ENCODE measurements at places on chromosomes 11 and 22.

DNA sequence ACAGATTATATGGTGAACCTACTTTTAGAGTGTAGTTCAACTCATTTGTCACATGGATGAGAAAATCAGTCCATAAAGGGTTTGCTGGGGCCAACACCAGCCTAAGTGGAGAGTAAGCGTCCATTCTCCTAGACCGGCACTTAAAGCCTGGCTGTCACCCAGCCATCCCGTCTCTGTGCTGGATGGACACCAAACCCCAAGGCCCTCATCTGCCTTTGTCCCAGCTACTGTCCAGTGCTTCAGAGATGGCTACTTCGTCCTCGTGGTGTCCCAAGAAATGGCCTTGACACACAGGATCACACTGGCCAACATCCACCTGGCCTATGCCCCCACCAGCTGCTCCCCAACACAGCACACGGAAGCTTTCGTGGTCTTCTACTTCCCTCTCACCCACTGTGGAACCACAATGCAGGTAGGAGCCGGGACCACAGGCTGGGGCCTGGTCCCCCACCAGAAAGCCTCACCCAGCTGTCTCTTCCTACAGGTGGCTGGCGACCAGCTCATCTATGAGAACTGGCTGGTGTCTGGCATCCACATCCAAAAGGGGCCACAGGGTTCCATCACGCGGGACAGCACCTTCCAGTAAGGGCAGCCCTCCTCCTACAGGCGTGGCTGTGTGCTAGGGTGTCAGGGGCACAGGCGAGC, 3.5 kb downstream of the ZP1 start:
- DNase-seq = no peak

- no peak for DNase-seq
These were observed 635 bp downstream of the SCARF2 start for GRCh38 chr22:20436768-20437612.

GRCh38 chr22:26756675-26757293, 99.4 kb downstream of the MIAT start:
- DNase-seq = peak; percentile 70

DNA sequence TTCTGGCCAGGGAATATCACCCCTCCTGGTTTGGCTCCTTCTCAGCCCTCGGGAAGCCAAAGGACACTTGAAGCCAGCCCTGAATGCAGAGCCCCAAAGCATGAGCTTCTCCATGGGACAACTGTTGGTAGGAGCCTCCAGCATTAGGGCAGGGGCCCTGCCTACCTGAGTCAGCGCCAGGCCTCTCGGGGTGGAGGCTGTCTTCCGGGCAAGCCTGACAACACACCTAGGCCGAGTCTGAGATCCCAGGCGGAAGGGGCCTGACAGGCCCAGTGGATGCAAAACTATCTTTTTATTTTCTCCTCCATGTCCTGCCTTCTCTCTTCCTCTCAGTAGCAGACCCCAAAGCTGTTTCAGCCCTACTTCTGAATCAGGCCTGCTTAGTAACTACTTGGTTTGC, 27.6 kb downstream of the RCOR2 start:
- no peak for DNase-seq

GRCh38 chr11:115929618-115930129, 425.5 kb upstream of the CADM1 start:
- no peak for DNase-seq

- DNase-seq = peak; percentile 69
These were observed 77.4 kb downstream of the GGTLC2 start for GRCh38 chr22:22721681-22722354.

GRCh38 chr11:74909812-74910211, 39.1 kb downstream of the XRRA1 start:
- no peak for DNase-seq

DNA sequence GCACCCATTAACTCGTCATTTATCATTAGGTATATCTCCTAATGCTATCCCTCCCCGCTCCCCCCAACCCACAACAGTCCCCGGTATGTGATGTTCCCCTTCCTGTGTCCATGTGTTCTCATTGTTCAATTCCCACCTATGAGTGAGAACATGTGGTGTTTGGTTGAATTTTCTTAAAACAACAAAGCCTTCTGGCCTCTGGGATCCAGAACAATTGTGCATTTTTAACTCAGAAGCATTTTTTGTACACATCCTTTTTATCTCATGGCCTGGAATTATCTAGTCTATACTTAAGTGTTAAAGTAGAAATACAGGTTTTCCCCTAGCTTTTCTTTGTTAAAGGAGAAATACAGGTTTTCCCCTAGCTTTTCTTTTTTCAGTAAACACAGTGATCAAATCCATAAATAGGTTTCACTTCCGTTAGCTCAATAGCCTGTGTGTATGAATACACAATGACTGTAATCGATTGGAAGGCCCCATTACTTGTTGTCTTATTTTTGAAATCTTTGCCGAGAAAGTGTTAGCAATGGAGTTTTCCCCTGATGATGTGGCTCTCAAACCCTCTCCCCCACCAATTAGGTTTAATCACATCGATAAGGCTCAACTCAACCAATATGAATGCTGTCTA, 125.6 kb upstream of the PITPNB start:
- DNase-seq = no peak

- no peak for DNase-seq
These were observed 57.7 kb downstream of the DGCR2 start for GRCh38 chr22:19064354-19065054.

DNA sequence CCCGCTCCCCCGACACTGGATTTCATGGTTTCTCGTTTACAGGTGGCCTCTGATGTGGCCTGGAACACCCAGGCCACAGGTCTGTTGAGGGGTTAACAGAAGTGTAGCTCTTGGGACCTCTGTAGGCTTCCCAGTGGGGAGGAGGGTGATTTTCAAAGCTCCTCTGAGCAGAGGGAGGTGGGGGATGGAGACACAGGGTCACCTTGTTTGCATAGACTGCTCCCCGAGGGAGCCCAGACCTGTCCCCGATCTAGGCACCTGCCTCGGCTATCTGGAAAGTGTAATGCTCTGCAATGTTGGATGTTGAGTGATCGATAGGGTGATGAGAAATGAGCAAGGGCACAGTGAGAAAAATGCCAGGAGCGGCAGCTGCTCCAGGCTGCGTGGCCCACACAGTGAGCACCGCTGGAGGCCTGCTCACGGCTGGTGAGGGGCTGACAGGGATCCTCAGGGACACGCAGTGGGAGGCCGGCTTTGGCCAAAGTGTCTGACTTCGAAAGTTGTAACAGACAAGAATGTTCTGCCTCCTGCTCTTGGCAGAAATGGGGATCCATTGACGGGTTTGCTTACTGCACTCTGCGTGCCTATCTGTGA, 594.1 kb downstream of the BRD1 start:
- DNase-seq = no peak

GRCh38 chr22:30600921-30601320, 6.1 kb upstream of the TCN2 start:
- DNase-seq = no peak

DNA sequence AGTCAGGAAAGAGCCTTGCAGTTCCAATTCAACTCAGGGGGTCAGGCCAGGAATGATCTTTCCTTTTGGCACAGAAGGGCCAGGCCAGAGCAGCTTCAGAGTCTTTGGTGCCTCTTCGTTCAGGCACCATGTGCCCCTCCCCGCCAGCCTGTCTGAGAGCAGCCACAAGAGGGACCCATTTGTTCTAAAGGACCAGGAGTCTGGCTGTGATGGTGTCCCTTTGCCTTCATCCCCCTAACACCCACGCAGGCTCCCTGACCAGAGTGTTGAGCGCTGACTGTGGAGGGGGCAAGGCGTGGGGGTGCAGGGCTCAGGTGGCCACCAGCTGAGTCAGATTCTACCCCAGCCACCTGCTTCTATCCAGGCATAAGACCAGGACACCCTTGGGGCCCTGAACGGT, 156.4 kb downstream of the TTC17 start:
- DNase-seq = peak; percentile 31

- DNase-seq = peak; percentile 82
These were observed 37.5 kb downstream of the BIRC2 start for GRCh38 chr11:102384419-102385079.

- no peak for DNase-seq
These were observed 64.4 kb upstream of the RRM1 start for GRCh38 chr11:4030197-4030596.

GRCh38 chr11:118047749-118048148, 29.1 kb upstream of the TMPRSS4 start:
- DNase-seq = no peak

GRCh38 chr11:131858505-131858904, 488.1 kb downstream of the NTM start:
- DNase-seq = no peak

DNA sequence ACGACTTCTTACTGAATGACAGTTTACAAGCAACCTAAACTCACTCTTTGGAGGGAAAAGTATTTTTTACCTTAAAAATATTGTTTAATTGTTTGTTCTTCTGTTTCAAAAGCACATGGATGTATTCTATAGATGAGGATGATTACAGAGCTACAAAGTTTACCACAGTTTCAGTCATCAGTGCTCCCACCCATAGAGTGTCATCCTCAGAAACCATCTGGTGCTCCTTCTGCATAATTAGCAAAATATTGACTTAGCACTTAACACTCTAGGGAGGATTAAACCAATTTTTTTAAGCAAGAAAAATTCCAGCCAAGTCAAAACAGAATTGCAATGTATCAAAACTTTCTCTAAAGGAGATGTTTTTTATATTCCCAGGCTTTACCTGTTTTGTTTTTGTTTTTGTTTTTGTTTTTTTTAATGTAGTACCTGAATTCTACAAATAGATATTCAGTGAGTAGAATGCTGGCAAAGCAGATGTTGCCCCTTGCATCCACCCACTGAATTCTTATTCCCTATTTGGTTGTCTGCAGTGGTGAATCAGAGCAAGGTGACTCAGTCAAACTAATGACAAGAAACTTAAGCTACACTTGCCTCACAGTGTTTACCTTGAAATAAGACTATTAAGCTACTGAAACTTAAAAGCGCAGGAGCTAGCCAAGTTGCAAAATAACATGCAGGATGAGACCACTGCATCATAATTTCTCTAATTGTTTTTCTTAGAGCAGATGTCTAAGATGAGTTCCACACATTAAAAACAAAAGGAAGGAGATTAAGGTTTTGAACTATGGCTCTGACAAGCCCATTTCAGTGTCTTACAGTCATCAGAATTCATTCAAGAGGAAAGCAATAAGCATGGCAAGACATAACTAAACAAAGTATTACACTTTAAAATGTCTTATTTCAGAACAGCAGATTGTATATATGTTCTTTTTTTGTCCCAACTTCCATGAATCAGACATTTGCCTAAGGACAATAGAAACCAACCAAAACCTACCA, 155.1 kb upstream of the SOX6 start:
- DNase-seq = no peak

DNA sequence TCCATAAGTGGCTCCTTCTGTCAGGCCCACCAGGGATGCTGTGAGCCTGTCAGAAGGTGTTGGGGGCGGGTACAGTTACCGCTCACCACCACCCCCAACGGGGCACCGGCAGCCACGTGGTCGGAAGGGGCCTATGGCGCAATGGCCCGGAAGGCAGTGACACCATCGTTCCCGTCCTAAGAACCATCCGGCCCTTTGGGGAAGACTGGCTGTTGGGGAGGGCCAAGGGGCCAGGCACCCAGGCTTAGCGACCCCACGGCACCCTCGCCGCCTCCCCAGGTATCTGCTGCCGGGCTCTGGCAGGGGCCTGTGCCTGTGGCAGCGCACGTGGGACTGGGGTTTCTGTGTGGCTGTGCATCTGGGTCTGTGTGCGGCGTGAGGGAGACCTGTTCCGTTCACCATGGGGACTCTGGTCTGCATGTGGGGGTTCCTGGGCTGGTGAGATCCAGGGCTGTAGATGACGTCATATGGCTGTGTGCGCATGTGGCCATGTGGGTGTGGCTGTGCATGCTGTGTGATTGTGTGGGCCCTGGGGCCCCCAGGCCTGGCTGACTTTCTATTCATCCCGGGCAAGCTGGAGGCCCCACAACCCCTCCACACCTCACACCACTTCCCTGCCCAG, 717 bp downstream of the OSM start:
- peak; percentile 94 for DNase-seq

DNA sequence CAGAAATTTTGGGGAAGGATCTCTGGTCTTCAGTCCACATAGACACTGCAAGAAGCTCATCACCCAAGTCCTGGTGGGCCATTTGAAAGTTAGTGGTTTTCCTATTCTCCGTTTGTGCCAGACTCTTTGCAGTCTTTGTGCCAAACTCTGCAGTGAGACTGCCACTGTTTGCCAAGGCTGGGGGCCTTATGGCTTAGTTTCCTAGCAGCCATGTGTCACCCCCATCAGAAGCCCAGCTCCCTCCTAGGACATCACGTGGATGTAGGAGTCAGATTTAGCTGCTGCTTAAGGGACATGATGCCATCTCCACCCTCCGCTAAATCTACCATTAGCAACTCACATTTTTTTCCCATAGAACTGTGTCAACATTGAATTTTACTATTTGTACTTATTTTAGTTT, 220.0 kb downstream of the C11orf91 start:
- DNase-seq = no peak

DNA sequence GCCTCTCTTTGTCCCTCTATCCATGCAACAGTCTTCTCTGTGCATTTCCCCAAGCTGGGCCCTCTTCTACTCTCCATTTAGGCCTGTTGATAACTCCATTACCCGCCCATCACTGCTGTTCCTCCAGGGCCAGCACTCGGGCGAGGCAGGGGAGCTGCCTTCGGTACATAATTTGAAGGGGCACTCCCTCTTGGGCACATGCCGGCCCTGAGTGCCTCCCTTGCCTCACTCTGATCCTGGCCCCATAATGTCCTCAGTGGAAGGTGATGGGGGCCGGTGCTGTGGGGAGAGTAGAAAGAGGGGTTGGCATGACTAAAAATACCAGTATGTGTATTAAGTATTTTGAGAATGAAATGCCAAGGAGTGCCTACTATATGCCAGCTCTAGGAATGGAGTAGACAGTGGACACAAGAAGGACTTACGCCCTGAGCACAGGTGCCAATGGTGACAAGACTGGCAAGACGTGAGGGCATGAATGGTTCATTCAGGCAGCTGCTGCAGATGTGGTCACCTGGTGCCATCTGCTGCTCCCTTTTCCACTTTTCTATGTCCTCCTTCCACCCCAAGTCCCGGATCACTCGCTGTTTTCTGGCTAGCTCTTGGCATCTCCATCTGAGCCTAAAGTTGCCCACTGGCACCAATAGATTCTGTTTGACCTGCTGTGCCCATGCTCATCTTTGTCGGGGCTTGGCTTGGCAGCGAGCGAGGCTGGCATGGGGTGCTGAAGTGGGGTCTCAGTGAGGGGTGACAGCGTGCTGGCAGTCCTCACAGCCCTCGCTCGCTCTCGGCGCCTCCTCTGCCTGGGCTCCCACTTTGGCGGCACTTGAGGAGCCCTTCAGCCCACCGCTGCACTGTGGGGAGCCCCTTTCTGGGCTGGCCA, 22.6 kb downstream of the TMEM218 start:
- DNase-seq = no peak

GRCh38 chr22:25536589-25536988, 27.9 kb upstream of the GRK3 start:
- no peak for DNase-seq

DNA sequence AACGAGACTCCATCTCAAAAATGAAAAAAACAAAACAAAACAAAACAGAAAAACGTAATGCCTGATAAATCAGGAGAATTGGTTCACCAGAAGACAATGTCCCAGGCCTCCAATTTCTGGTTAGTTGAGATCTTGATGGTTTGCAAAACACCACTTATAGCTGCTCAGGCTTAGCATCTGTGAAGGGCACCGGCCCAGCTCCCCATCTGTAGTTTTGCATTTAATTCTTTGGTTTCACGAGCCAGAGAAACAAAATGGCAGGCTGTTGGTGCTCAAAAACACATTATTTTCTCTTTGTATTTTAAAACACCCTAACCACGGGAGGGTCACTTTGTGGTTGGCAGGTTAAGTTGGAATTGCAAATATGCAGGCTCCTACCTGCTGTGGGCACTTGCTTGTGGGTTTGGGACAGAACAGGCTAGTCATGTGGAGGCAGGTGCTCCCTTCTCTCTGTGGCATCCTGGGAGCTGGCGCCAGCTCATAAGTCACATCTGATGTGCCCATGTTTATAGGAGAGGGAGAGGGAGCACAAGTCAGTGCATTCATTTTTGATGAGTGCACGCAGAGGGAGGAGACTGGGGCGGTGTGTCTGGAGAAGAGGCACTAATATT, 145.9 kb downstream of the CEP164 start:
- no peak for DNase-seq

All from hematopoietic multipotent progenitor cell treated with erythropoietin and hydrocortisone succinate and interleukin-3 and kit ligand, for 4 days (in vitro differentiated cells).